Activated CD4-positive, alpha-beta T cell treated with anti-CD3 and anti-CD28 coated beads, Interleukin-2, amount 10 ng/mL, durations not matched to agents 7 days and 5 days (primary cell): ENCODE measurements at places on chromosomes 2 and 18.
A peak's percentile ranks its signal among the peaks of the same experiment; 100 is the strongest.

GRCh38 chr18:24068945-24069693 is 54.6 kb downstream of the TTC39C start:
- no peak for DNase-seq

DNA sequence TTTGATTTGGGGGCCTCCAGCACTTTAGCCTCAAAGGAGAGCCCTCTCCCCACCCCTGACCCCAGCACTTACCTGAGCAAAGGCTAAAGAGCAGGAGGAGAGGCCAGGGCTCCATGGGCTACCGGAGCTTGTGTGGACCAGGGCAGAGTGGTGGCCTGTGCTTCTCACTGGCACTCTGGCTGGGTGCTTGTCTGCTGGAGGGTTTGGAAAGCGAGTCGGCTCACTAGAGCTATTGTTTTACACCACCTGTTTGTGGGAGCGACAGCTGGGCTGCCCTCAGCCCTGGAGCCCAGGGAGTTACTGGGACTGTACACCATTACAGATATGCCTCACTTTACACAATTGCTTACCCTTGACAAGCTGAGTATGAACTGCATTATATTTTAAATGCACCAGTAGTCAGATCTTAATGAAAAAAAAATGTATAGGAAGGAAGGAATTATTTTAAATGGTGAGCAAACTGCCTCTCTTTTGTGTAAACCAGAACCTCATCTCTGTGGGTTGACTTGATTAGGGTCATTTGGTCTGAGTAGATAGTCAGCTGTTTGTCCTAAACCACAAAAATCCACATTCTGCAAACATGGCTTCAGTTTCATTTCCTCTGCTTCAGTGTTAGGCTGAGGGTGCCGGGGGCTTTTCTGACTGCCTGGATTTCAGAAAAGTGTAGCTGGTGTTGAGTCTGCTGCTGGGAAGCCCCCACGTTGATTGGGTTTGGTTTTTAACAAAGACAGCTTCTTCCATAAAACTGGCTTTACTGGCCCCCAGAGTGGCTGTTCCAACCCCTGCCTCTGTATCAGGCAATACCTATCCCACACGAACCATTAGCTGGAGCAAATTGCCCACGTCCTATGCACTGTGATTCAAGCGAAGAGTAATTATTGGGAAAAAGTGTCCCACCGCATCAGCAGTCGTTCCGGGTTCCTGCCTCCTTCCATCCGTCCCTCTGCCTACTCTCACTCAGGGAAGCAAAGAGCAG is at the start of gene CHRNA1:
Gene CHRNA1, minus strand, starts transcription at position 193 of the 976 bp plus-strand sequence. Its CDS starts 78 bp downstream, at position 115.
- DNase-seq: no peak

GRCh38 chr18:75782826-75783225 is 355.3 kb upstream of the SMIM21 start:
- DNase-seq: no peak

DNA sequence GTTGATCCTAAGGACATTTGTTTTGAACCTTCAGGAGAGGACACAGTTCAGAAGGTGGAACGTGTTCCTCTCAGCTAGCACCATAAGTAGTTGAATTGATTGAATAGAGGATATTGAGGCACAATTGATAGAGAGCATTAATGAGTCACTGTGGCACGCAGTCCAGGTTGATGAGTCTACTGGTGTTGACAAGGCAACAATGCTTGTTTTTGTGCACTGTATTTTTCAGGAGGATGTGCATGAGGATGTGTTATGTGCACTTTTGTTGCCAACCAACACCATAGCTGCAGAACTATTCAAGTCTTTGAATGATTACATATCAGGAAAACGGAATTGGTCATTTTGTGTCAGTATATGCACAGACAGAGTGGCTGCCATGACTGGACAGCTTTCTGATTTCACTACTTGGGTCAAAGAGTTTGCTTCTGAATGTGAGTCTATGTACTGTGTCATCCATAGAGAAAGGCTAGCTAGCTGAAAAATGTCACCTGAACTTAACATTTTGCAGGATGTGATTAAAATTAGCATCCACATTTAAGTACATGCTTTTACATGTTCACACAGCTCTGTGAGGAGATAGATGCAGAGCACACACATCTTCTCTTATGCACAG is 140.1 kb upstream of the B3GNT2 start:
- DNase-seq: no peak

- DNase-seq: no peak
Observed at GRCh38 chr2:176003958-176004357, 1.9 kb upstream of the LNPK start.

DNA sequence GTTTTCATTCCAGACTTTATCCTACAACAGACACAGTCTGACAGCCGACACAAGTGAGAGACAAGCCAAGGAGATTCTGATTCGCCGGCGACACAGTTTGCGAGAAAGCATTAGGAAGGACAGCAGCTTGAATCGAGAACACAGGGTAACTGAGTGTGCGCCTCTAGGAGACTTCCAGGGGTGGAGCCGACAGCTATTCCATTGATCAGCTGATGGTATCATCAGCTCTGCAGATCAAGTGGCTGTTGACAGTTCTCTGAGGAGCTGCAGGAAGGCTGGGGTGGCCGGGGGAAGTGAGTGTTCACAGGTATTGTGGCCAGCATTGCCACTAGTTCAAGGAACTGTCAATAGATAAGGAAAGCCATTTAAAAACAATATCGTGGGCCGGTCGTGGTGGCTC is 57.3 kb upstream of the TMEM182 start:
- no peak for DNase-seq

DNA sequence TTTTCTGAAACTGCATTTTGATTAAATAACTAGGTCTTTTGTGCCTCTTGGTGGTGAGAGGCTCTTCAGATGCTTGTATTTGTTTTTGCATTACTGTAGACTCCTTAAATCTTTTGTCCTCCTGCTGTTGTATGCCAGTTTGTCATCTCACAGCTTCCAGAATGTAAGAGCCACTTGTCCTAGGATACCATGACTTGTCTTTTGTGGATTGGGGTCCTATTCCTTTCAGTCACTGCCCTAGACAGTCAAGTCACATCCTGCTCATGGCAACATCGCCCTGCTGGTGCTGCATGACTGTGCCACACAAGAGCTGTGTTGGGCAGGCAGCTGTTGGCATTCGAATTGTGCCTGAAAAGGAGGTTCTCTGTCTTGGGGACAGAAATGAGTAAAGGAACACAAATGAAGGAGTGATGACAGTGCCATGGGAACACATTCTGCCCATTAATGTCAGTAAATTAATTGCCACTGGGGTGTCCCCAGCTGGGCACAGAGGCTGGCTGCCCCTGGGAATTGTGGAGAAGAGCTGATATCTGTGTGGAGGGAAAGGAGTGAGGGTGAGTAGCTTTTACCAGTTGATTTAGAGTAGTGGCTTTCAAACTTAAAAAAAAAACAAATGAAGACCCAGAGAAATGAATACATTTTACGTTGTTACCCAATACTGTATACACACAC is 140.3 kb downstream of the ARL6IP6 start:
- DNase-seq: no peak

DNA sequence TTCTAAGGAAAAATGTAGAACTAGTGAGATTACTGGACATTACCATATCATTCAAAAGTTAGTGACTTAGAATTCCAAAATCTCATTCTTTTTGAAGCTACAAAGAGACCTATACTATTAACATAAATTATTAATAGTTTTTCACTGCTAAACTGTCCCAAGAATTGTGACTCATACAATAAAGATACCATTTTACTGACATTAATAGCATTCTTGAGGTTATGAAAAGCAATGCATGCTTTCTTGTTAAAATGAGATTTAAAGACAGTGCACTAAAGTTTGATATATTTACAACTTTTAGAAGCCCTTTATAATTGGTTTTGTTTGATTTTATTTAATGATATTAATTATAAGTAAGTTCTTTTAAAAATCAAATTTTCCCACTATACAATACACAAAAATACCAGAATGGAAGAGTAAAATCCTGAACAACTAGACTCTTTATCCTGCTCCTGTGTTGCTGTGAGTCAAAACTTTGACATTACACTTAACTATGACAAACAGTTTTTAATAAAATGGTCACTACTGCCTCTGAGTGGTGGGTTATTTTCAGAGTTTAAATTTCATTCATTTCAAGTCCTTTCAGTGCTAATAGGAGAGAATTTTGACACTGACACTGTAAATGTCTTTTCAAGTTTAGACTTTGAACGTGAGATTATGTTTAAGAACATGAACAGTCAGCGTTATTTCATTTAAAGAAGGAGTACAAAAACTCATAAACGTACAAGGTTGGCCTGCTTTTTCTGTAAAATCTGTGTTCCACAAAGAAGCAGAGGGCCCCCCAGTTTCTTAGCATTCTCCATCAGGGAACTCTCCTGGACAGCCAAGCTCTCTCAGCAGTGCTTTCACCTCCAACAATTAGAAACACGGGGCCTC is 54.5 kb downstream of the FAM124B start:
- no peak for DNase-seq

DNA sequence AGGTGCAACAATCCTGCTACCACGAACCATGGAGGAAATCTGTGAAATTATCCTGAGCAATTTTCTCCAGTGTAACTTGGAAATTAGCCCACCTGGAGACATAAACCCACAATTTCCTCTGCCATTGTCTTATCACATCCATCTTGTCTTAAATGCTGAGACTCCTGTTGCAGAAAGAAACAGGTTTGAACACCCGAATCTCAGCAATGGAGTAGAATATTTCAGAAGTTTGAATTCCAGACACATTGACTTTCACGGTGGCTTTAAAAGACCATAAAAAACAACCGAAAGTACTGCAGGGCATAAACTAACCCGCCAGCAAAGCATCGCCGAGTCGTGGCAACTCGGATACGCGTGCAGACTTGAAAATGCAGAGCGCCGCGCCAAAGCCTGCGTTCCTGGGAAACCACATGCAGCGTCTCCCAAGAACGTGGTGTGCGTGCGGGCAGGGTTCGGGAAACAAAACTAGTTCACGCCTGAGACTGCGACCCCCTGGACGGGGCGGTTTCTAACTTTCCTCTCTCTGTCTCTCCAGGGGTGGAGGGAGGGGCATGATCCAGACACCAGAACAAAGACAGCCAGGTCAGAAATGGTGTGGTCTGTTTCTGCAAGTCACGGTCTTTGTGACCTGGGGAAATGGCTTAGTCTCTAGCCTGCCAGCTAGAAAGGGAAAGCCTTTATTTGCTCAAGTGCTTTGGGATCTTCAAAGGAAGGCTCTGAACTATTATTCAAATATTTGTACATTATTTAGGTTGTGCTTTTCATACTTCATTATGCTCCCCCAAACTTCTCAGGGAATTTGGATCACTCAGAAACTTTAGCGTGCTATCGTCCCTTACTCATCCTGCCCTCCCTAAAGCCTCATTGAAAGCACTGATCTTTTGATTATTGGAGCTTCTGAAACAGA is 26.9 kb upstream of the KCTD1 start:
- DNase-seq: peak; percentile 8

DNA sequence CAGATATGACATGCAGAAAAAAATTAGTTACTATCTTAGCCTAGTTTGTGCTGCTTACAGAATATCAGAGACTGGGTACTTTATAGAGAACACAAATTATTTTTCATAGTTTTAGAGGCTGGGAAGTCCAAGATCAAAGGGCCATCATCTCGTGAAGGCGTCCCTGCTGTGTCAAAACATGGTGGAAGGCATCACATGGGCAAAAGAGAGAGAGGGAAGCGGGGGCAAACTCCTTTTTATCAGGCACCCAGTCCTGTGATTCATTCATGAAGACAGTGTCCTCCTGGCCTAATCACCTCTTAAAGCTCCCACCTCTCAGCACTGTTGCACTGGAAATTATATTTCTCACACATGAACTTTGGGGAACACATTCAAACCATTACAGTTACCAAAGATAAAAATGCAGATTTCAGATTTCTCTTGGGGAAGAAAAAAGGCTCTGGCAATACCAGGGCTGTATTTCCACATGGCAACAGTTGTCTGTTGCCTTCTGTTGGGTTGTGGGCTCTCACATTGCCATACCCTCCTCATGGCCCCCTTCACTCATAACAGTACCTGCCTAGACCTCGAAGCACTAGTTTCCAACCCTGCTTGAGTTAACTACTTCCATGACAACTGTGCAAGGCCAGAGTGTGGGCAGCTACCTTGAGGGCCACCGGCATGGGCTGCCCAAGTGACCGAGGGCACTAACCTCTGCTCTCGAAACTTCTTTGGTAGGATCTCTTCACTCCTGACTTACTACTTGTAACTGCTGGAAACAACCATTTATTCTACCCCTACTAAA is 2.7 kb upstream of the ACTR3 start:
- DNase-seq: no peak

GRCh38 chr2:45024097-45024496 is 14.8 kb upstream of the SIX2 start:
- no peak for DNase-seq

GRCh38 chr2:205586626-205587025 is 95.7 kb upstream of the NRP2 start:
- no peak for DNase-seq

- no peak for DNase-seq
Observed at GRCh38 chr18:1784113-1784512, 787.2 kb downstream of the METTL4 start.

GRCh38 chr18:43009674-43010073 is 105.8 kb downstream of the RIT2 start:
- DNase-seq: no peak

GRCh38 chr2:208990716-208991115 is 433.1 kb upstream of the MAP2 start:
- no peak for DNase-seq

GRCh38 chr2:120132190-120132589 is 91.0 kb downstream of the TMEM185B start:
- no peak for DNase-seq

GRCh38 chr18:11468617-11469016 is 140.8 kb upstream of the SLC35G4 start:
- DNase-seq: no peak
